Prostate gland (tissue), 2 donors: ENCODE measurements at places on chromosomes 3 and 15. TPM values are rescaled to one million over a fixed set of nuclear protein-coding genes. Genes with fewer than 3 reads are reported as not detected.

The ITGB5 gene
- total RNA-seq: 123 TPM

The SKOR1 gene
- total RNA-seq: 1.7 TPM

The LIPC gene
- total RNA-seq: not detected

The TMEM41A gene
- 24.5 TPM for total RNA-seq

The SLC22A13 gene
- total RNA-seq: 1.6 TPM

The GABRB3 gene
- total RNA-seq: 12.4 TPM

The CLDN16 gene
- total RNA-seq: 0.45 TPM
